NK-92 treated with Interleukin-12 subunit alpha and Interleukin-12 subunit beta, amount 100 ng/mL, for 24 hours (cell line): ENCODE measurements at places on chromosomes 12 and 14.

GRCh38 chr14:24408764-24409163 lies 10.0 kb downstream of the NYNRIN start:
- no peak for DNase-seq

- no peak for DNase-seq
Observed at GRCh38 chr12:84785951-84786350, 126.6 kb downstream of the SLC6A15 start.

- DNase-seq: no peak
Observed at GRCh38 chr12:107718606-107719005, 33.0 kb downstream of the PWP1 start.

DNA sequence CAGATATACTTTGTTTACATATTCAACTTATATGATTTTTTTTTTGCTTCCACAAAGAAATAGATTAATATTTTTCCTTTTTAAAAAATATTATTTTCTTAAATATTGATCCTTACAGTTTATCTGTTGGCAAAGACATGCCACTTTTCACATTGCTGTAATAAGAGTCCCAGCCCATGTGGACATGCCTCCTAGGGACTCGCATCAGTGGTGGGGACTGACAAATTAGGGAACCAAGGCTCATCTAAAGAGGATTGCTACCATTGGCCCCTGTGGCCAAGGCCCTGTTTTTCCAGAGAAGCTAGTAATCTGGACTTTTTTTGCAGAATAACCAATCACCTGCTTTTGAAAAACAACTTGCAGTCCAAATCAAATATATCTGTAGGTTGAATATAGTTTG lies 27.8 kb upstream of the BMAL2 start:
- no peak for DNase-seq

DNA sequence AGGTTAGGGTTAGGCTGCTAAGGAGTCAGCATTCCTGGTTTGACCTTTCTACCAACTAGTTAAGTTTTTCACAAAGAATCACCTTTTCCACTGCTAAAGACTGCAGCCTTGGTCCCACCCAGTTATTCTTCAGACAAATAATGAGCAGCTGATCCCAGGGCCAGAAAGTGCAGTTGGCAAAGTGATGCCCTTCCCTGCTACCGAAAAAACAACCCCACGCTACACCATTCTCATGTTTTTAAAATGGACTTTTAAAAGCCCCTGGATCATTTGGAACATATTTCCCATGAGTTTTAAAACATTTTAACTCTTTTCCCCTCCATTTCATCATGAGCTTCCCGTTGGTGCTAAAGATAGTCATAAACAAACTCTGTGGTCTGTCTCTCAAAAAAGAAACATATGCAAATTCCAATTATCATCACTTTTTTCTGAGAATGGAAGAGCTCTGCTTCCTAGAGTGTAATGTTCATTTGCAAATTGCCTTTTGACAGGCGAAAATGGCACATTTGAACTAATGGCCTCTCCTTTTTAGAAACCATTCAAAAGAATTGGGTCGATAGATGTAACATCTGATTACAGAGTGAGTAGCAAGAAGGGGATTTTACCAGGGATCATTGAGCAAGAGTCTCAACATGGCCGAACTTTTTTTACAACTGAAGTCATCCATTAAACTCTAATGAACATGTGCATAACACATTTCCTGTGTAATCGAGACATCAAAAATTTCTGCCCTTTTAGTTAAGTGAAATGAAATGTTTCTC lies 129.3 kb upstream of the RAP1B start:
- DNase-seq: no peak

DNA sequence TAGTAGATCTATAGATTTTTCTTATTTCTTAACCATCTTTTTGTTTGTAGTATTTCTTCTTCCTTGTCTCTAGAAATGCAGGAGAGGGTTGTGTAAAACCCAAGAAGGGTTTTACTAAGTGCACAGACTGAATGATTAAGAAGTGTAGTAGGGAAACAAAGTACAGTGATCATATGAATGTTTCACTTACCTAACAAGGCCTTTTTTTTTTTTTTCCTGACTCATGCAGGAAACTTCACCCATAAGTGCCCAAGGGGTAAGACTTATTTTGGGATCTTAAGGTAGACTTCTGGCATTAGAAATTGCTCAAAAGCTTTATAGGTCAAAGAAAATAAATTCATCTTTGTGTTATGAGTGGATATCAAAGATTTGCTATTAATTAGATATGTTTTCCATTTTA lies 10.2 kb downstream of the SCN8A start:
- DNase-seq: no peak

- DNase-seq: no peak
Observed at GRCh38 chr12:113709456-113709855, 237.8 kb upstream of the LHX5 start.

GRCh38 chr12:117344716-117345115 lies 16.7 kb downstream of the NOS1 start:
- DNase-seq: no peak

DNA sequence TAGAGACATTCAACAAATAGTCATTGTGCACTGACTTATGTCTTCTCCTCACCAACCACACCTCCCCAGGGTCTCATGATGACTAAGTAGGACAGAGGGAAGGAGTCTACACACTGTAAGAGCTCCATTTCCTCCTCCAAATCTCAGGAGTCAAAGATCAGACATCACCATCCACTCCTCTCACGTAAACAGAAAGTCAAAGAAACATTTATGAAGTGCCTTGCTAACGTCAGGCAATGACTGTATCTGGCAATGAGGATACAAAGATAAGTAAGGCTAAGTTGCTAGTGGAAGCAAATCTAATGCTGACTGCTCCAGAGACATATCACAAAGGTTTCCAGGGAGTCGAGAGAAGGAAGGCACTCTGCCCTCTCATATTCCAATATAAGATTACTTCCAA lies 88.9 kb downstream of the SLC2A13 start:
- no peak for DNase-seq

GRCh38 chr12:121858662-121859572 lies at the start of gene HPD:
HPD (minus strand) TSS chr12:121858859; CDS start chr12:121858823, 36 bp downstream.
- no peak for DNase-seq

DNA sequence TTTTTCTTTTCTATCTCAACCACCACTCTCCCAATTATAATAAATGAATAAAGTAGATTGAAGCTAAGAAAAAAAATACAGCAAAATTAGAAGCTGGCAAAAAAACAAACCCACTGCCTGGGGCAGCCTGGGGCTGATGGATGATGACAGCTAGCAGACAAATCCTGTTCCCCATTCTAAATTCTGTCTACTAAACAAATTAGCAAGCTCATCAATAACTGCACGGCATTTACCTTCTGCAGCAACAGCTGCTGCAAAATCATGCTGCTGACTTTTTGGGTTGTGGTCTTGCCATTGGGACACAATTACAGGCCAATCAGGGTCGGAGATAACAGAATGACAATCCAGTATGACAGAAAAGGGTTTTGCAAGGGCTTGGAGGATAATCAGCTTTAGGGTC lies 443.6 kb upstream of the SOX5 start:
- no peak for DNase-seq

- DNase-seq: peak; percentile 61
Observed at GRCh38 chr12:6867413-6868210, at the start of gene TPI1. TPI1 (plus strand) TSS chr12:6867531; CDS start chr12:6867567, 36 bp downstream.

DNA sequence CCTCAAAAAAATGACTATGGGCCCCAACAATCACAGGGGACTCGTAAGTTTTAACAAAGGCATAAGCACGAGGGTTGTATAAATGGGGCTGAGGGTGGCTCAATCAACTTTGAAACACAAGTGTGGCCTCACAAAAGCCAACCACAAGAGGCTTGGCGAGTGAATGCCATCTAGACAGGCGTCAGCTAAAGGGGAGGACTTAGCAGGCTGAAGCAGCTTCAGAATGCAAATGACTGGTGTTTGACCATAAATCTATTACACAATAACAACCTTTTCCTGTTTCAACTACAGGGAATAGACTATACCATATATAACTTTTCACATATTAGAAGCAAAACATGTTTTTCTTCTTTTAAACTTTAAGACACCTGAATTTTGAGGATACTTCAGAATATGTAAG lies 777.9 kb downstream of the FSCB start:
- DNase-seq: no peak

GRCh38 chr12:76558684-76559399 lies 729 bp downstream of the OSBPL8 start:
- DNase-seq: peak; percentile 78

DNA sequence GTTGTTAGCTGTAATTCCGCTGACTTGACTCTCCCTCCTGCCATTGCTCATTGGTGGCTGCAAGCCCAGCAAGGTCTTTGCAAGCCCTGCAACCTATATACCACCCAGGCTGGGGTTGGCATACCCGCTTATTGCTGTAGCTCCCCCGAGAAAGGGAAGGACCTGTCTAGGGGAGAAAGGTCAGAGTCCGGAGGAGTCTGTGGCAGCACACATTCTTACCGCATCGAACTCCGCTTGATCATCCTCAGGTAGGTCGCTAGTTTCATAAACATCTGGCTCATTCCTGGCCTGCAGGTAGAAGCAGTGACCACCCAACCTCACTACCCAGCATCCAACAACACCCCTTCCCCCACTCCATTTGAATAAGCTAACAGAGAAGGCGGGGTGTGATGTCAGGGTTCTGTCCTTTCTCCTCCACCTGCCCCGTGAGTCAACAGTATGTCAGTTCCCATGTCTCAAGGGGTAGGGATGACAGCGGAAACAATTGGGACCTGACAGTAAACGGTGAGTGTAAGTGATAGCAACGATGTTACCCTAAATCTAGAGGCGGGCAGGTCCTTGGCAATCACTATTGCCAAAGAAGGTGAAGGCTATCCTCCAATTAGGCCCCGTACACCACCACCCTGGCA lies 1.1 kb downstream of the DCTN2 start:
- DNase-seq: no peak

DNA sequence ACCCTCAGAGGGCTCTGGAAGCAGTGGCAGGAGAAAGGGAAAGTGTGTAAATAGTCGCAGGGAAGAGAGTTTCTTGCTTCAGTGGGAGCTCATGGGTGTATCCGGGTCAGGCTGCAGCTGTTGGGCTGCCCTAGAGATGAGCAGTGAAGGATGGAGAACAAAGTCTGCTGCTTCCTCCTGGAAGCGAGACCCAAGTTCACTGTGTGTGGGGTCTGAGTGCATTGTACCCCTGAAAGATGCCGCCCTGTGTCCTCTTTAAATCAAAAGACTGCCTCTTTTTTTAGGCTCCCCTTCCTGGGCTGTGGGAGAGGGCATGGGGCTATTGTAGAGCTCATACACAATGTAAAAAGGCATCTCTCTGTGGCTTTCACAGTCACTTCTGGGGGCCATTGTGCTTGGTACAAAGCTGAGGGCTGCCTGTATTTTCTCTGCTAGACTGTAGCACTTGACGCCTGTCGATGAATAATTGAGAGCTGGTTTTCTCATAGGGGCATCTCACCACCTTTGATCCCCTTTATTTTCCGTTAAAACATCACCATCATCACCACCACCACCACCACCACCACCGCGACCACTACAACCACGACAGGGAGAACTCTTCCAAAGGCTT lies 16.7 kb downstream of the CHST11 start:
- DNase-seq: no peak

DNA sequence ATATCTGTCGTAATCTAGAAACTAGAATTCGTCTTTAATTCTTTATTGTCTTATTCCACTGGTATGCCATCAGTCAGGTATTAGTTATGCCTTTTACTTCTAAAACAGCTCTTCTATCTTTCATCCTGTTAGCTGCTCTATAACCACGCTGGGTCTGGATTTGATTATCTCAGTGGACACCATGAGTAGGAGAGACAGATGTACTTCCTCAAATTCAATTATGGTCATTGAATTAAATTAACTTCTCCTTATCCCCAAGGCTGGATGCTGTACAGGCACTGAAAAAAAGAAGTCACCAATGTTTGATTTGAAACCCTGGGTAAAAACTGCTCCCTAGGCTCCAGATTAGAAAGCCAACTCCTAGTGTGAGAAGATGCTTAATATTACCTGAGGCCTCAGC lies 107.3 kb downstream of the PIK3C2G start:
- no peak for DNase-seq

DNA sequence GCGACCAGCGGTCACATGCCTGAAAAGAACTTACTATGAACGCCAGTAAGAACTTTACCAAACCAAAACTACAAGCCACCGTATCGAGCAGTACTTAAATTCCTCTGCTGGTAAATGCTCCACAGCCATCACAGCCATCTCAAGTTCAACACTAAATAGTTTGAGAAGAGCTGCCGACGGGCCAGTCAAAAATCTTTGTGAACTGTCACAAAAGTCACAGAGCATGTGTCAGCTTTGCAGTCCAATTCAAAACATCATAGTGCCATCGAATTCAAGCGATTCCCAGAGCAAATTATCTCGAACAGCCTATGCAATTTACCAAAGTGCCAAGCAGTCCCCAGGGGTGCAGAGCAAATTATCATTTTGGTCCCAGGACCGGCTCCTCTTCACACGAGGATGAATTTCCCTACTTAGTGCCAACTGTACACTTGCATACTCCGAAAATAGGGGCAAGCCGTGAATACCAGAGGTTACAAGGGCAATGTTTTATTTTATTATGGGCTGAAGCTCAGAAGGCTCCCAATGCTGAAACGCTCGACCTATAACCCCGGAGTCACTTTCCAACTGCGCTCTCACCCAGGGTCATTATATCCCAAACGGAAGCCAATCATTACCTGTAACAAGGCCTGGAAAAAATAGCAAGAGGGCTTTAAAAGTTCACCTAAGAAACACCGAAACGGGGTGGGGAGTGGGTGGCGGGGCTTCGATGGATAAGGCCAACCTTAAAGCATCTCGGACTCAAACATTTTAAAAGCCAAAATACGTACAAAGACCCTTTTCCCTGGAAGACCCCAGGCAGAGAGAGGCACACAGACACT lies 1.1 kb downstream of the LRP6 start:
- no peak for DNase-seq

DNA sequence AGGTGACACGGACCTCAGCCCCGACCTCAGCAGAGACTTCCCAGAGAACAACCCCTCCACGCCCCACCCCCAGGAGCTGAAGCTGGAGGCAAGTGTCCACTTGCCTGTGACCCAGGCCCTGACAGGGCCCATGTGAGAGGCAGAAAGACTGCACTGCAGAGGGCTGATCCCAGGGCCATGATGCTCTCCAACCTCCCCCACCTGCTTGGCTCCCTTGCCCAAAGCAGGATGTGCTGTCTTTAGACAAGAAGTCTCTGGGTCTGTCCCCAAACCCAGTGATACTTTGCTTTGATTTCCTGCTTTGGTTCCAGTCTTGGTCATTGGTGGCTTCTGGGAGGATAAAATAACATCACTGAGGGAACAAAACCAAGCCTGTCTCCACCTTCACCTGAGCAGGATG lies 59.4 kb downstream of the BCL11B start:
- no peak for DNase-seq

DNA sequence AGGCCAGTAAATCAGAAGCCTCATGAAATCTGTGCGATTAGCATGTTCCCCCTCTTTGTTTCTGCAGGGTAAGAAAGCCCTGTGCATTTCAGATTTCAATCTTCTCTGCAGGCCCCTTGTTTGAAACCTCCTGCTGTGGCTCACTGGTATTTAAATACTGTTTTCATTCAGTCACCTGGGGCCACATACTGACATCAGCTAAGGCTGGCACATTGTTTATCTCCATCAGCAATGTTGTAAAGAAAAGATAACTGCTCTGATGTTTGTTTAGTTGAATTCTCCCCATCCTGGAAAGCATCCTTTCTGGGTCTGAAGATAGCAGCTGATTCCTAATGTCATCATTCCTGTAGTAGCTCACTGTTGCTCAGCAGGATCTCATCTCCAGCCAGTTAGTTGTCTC lies 554.9 kb downstream of the NRXN3 start:
- no peak for DNase-seq
